ENCODE measurements at places on chromosomes 16 and 17.

DNA sequence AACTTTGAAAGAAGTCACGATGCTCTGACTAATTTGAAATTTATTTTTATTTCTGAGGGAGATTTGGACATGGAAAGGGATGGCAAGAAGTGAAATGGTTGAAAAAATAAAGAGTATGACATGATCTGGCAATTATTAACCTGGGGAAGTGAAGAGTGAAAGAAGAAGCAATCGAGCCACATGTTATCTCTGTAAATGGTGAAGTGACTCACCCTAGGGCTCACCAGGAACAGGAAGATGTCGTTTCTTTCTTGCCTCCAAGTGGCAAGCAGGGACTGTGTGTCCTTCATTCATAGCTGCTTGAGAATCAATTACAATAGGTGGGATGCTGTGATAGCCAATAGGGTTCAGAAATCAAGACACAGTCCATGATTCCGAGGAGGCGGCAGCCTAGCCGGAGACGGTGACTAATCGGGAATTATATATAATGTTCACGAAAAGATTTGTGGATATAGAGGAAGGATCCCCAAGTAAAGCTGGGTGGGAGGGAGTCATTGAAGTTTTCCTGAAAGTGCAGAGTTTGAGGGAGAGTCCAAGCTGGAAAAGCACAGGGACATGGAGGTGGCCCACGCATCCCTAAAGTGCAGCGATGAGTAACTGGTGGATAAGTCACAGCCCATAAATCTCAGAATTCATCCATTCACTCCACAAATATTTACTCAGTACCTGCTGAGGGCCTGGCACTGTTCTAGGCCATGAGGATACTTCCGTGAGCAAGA lies 18.2 kb upstream of the KRT20 start:
- no peak for DNase-seq

GRCh38 chr17:64056269-64057005 lies 36.0 kb upstream of the ICAM2 start:
- DNase-seq, result no peak

DNA sequence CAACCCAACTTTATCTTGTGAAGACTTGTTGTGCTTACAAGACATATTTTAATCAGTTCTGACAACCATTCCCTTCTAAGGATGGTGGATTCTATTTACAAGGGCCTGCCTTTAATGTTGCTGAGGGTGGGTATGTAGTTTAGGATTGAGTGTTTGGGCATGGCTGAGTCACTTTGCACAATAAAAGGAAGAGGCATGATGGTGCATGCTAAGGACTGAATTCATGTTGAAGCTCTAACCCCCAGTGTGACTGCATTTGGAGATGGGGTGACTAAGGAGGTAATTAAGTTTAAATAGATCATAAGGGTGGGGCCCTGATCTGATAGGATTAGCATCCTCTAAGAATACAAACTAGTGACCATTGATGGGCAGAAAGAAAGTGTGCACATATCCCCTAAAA lies 196.1 kb upstream of the HS3ST3A1 start:
- no peak for DNase-seq

DNA sequence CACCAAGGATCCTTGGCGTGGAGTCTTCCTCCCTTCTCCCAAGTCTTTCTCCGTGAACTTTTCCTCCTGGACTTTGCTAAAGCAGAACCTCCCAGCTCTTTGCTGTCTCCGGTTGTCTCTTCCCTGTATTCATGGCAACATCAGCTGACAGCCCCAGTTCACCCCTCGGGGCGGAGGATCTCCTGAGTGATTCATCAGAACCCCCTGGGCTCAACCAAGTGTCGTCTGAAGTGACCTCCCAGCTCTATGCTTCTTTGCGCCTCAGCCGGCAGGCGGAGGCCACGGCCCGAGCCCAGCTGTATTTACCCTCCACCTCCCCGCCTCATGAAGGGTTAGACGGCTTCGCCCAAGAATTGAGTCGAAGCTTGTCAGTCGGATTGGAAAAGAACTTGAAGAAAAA lies 943 bp downstream of the CNTROB start:
- no peak for DNase-seq

GRCh38 chr16:49462362-49462988 lies 88.9 kb downstream of the C16orf78 start:
- DNase-seq, result no peak

- DNase-seq, result no peak
Observed at GRCh38 chr16:55146966-55147365, 177.0 kb upstream of the IRX6 start.

GRCh38 chr17:77772899-77773358 lies 185.6 kb upstream of the TNRC6C start:
- no peak for DNase-seq

- no peak for DNase-seq
Observed at GRCh38 chr17:50130559-50131305, 772 bp upstream of the SAMD14 start.

DNA sequence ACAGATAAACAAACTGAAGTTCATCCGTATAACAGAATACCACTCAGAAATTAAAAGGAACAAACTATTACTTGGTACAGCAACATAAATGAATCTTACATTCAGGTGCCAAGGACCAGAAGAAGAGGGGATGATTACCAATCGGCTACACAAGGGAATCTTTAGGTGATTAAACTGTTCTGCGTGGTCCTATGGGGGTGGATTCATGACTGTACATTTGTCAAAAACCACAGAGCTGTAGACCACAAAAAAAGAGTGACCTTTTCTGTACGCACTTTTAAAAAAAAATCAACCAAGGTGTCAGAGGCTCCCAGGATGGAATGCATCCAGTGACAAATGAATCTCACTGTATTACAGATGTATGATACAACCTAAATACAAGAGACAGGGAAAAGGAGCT lies 110.8 kb downstream of the CDYL2 start:
- no peak for DNase-seq

GRCh38 chr17:72651988-72652387 lies 440.5 kb downstream of the SLC39A11 start:
- DNase-seq, result no peak

DNA sequence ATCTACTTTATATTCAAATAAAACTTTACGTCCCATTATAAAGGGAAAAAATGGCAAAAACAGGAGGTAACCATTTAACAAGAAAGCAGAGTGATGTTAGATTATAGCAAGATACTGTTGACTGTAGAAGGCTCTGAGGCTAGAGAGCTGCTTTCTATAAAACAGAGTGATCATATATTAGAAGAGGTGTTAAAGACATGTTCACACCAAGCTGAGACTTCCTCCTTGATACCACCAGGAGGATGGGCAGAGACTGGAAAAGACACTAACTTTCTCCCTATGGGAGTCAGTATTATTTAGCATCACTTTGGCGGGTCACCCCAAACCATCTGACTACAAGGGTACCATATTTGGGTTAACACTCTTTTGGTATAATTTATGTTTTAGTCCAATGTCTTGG lies 687 bp upstream of the CIITA start:
- no peak for DNase-seq

DNA sequence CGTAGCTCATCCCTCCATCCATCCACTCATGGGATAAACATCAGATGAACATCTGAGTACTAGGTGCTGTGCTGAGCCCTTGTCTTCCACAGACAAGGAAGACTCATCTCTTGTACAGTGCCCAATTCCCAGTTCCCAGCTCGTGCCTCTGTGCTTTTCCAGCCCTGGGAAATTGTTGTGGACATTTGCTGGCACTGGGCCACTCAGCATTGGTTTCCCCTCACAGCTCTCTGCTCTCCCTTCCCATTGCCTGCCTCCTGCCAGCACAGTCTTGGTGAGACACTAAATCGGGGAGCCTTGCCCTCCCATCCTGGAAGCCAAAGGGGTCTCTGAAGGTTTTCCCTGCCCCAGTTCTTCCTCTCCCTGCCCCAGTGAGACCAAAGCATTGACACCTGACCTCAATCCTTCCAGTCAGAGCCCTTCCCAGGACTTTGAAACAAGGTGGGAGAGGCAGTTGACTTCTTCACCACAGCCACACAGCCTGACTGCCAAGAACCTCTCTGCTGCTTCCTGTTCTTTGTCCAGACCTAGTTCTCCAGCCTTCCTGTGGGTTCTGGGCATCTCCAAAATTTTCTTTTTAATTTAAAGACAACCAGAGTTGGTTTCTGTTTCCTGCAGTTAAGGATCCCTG lies 50.2 kb downstream of the WSB1 start:
- DNase-seq, result no peak

GRCh38 chr17:21211825-21212479 lies 2.0 kb downstream of the TMEM11 start:
- DNase-seq, result no peak

DNA sequence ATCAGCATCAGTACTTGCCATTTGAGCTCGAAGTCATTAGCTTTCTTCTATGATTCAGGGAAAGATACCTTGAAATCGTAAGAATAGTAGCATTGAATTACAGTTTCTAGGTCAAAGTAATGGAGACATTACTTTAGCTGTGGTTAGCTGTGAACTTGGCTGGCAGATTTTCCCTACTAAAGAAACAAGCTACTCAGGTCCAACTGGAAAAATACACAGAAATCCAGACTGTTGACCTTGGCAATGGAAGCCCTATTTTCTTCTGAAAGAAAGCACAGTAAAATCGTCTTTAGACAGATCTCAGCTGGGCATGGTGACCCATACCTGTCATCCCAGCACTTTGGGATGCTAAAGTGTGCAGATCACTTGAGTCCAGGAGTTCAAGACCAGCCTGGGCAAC lies 13.4 kb upstream of the DNAJA2 start:
- DNase-seq, result no peak

DNA sequence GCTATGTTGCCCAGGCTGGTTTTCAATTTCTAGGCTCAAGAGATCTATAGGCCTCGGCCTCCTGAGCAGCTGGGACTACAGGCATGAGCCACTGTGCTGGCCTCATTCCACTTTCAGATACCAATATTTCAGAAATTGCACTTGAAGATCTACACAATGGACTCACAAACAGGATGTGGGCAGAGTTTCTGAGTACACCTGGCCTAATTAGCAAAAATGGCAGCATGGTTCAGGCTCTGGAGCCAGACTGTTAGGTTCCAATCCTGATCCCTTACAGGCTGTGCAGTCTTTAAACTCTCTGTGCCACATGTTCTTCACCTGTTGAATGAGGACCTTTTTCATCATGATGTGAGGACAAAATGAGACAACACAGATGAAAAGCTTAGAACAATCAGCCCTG lies 32.2 kb downstream of the RNF157 start:
- DNase-seq, result no peak

GRCh38 chr17:2700491-2701141 lies 10.9 kb downstream of the CLUH start:
- DNase-seq, result no peak

- no peak for DNase-seq
Observed at GRCh38 chr17:65618516-65618915, 57.1 kb upstream of the AXIN2 start.

DNA sequence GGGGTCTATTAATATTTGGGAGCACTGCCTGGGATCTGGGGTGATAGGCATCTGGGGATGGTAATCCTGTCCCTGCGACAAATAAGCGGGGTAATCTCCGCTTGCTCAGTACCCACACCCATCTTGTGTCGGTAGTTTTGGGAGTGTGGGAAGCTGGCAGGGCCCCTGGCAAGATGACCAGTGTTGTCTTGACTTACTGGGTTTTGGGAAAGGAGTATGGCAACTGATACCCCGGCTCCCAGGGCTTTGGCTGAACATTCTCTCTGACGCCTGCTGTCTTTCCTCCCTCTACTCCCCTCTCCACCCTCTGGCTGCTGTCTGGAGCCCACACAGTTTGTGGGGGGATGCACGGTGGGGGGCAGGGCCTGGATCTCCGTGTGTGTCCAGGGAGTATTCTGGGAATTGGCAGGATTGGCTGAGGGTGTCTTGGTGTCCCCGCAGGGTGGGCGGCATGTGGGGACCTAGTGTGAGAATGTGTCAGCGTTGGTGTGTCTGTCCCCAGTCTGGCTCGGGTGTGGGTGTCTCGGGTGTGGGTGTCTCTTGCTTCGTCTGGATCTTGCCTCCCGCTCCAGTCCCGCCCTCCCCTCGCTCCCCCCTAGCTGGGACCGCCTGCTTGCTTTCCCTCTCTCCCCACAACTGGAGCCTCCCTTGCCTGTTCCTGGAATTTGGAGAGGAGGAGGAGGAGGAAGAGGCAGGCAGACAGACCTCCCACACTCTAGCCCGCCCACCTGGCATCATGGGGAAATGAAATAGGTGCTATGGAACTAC lies 12.0 kb downstream of the RARA start:
- DNase-seq, result no peak

- no peak for DNase-seq
Observed at GRCh38 chr17:58593123-58593522, 78.7 kb upstream of the MTMR4 start.

DNA sequence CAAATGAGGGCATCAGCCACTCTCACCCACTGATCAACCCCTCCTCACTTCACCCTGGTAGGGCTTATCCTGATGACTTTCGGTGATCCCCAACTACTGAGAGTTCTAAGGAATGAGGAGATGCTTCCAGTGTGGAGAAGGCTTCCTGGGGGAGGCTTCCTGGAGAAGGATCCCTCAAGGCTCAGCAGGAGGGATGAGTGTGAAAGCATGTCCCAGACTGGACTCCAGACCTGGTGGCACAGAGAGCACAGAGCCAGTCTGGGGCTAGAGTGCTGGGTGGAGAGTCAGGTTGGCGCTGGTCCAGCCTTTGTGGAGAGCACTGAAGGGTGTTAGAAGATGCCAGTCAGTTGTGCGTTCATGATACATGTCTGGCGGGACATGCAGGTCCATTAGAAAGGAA lies 53.7 kb downstream of the PLD6 start:
- no peak for DNase-seq

GRCh38 chr17:2030779-2031163 lies 818 bp downstream of the DPH1 start:
- DNase-seq, result no peak
